ENCODE measurements at places on chromosomes 1 and 21.
A peak's percentile ranks its signal among the peaks of the same experiment; 100 is the strongest.

DNA sequence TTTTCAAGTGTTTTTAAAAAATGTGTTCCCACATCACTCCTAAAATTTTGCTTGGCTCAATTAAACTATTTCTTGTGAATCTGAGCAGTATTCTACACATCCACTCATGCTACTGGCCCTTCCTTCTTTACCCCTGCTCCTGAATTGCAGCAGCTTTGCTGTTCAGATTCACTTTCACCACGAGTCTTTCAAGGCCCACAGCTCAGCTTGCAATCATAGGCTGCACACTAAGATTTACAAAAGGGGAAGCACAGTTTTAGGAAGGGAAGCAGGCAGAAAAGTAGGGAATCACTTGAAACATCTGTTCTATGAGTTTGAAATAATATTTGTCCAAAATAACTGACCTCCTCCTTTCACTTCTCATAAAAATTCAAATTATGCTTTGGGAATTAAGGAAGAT, 70.9 kb upstream of the EDEM3 start:
- DNase-seq = no peak

DNA sequence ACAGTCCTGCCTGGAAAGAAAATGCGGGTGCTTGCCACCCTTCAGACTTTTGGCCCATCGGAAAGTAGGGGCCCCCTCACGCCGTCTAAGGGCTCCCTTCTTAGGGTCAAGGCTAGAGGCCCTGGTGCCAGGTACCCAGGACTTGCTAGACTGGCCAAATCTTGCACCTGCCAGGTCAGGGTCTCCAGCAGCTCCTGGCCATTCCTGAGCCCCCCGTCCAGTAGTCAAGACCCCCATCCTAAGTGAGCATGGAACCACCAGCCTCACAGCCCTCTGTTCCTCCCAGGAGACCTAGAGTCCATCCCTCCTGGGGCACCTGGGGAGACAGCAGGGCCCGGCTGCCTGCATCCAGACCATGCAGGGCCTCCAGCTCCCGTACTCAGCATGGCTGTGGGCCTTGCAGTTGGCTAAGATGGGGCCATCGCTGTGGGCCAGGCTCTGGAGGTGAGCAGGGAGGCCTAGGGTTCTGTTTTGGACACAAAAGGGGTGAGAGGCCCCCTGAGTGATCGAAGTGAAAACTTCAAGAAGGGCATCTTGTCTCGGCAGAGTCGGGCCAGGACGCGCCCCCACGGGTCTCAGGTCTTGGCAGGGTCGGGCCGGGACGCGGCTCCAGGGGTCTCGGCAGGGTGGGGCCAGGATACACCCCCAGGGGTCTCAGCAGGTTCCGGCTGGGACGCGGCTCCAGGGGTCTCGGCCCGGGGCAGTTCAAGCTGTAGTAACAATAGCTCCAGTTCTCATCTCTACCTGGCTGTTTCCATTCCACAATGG, 5.9 kb downstream of the FNDC10 start:
- no peak for DNase-seq

GRCh38 chr1:214400131-214400530, 119.2 kb downstream of the SMYD2 start:
- DNase-seq = no peak

- no peak for DNase-seq
These were observed 10.7 kb downstream of the NEGR1 start for GRCh38 chr1:72271555-72272085.

DNA sequence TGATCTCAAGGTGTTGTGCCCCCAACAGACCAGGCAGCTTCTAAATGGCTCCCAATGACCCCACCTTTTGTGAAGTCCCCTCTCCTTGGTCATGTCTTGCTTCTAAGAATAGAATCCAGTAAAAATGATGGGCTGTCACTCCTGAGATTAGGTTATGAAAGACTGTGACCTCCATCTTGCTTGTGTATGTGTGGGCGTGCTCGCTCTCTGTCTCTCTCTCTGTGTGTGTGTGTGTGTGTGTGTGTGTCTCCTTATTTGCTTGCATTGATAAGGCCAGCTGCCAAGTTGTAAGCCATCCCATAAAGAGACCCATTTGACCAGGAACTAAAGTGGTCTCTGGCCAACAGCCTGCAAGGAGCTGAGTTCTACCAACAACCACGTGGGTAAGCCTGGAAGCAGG, 22.9 kb upstream of the TMEM51 start:
- DNase-seq = no peak

DNA sequence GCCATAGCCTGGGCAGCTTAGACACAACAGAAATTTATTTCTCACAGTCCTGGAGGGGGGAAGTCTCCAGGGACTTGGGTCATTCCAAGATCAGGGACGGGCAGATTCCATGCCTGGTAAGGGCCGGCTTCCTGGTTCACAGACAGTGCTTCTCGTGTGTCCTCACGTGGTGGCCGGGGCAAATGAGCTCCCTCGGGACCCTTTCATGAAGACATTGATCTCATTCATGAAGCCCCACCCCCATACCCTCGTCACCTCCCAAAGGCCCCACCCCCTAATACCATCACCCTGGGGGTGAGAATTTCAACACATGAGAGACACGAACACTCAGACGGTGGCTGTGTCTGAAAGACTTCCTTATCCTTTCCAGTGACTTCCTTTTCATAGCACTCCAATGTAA, 51.5 kb downstream of the ACOT7 start:
- DNase-seq = no peak

GRCh38 chr21:39022863-39023693, 160.2 kb downstream of the PSMG1 start:
- DNase-seq = no peak

DNA sequence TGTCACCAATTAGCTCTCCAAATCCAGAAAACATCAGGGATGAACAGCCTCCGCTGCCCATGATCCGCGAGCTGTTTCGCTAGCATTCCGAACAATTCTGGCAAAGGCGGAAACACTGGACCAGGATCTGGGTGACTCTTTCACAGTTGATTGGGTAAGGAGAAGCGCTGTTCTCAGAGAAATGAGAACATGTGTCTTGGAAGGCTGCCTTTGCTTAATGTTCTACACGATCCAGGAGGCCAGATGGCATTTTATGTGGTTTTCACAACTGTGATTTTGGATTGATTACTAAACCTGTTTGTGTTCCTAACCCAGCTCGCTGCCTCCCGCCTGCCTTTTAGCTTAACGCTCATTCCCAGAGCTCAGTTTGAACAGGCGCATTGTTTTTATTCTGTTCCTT, 144.0 kb downstream of the KIF26B start:
- DNase-seq = peak; percentile 55

DNA sequence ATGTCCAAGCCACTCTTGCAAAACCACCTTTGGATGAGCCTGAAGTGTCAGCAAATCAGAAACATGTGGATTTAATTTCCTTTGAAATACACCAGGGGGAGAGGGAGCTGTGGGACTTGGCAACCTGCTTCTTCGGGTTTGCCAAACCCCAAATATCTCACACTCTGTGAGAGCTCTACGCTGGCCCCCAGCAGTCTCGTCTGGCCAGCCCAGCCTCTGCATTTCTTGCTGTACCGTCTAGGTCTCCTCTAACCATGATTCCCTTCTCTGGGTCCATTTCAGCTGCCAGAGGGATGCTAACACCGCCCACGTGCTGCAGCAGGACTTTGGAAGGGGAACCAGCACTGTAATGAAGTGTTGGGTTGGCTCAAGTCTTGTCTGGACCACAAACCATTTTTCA, 114.6 kb downstream of the MRPS6 start:
- DNase-seq = peak; percentile 67

- DNase-seq = no peak
These were observed 526.9 kb downstream of the NEGR1 start for GRCh38 chr1:71755441-71755840.

DNA sequence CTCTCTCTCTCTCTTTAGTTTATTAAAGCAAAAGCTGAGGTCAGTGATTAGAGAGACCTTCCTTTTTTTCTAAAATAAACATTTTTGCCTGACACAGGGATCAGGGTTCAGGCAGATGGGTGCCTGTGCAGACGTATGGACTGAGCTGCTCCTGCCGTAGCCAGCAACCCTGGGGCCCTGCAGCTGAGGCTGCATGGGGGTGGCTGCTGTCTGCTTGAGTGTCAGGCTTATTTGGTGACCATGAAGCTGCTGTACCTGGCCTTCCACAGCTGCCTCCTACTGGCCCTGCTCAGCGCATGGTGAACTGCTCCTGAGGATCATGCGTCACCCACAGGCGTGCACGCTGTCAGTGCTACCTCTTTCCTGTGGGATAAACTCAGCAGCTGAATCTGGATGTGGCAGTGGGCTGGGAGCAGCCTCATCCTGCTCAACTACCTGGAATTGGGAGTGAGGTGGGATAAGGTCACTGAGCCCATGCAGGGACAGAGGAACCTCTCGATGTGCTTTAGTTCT, 35.1 kb downstream of the GNG4 start:
- DNase-seq = no peak

DNA sequence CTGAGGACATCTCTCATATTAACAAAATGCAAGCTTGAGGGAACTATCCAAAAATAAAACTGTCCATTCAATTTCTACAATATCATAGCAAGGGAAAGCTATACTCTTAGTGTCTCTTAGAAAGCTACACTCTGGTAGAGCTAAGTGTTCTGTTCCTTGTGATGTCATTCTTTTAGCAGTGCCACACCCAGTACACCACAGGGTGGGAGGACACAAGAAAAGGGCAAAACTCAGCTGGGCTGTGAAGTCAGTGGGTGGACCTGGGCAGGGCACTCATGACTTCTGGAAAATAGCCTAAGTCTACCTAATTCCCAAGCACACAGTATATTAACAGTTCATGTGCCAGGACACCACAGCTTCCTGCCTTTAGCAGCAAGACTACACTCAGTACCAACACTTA, 42.2 kb upstream of the TNFSF4 start:
- DNase-seq = no peak

DNA sequence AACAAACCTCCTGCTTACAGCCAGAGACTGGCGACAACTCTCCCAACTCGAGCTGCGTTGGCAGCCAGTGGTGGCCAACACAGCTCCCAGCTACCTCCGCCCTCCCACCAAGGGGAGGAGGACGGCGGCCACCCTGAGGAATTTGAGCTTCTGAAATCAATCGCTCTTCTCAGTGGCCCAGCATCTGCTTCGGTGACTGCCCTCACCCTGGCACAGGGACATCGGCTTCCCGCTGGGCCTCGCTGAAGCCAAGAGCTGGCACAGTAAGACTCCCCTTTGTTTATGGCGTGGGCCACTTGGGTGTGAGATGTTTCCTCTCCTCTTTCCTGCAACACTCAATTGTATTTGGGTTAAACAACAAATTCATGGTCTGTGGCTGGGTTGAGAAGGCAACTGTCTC, 136.2 kb downstream of the ZBTB18 start:
- DNase-seq = no peak

GRCh38 chr1:162732566-162733335, 57.8 kb upstream of the HSD17B7 start:
- DNase-seq = no peak

DNA sequence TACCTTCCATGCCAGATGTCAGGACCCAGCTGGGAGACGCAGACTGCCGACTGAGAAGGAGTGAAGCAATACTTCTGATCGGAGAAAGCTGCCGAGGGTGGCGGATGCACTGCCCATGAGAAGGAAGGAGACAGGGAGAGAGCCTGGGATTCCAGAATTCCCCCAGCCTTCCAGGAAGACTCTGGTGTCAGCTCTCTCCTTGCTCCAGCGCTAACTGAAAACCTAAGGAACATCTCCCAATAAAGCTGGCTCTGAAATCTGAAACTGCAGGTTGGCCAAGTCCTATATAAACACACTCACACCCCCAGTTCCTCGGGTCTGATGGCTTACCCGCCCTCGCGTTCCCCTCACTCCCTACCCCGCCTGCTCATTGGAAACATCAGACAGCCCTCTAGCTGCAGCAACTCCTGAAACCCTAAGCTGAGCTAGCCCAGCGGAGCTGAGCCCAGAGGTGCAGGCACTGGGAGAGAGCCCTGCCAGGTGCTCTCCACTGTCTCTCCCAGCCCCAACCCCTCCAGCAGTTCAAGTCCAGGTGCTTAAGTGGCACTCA, 52.3 kb downstream of the PLEKHA6 start:
- no peak for DNase-seq

DNA sequence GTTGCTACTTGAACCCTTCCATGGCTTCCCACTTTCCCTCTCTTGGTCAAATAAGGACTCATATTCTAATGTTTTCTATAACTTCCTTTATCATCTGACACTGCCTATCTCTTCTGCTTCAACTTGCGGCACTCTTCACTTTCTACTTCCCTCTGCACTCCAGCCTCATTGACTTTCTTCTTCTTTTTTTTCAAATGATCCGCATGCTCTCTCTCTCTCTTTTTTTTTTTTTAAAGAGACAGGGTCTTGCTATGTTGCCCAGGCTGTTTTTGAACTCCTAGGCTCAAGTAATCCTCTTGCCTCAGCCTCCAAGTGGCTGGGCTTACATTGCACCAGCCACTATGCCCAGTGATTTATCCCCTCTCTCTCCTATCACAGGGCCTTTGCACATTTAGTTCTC, 7.3 kb upstream of the IL10 start:
- no peak for DNase-seq

GRCh38 chr1:25985171-25985570, 12.7 kb downstream of the PAFAH2 start:
- DNase-seq = no peak

DNA sequence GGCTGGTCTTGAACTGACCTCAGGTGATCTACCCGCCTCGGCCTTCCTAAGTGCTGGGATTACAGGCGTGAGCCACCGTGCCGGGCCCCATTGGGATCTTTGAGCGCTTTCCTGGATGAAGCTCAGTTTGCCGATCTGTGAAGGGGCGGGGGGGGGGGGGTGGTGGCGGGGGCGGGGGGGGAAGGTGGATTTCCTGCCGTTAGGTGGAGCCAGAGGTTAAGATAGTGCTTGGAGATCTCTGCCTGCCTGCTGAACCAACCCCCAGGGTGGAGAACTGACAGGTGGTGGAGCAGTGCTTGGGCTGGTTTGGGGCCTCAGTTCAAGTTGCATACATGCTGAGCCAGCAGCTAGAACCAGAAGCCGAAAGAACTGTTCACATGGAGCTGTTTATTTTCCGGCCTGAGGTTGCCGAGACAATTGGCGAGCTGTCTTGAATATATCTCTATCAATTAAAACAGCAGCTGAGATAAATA, 1.7 kb downstream of the TMCC2 start:
- DNase-seq = no peak

DNA sequence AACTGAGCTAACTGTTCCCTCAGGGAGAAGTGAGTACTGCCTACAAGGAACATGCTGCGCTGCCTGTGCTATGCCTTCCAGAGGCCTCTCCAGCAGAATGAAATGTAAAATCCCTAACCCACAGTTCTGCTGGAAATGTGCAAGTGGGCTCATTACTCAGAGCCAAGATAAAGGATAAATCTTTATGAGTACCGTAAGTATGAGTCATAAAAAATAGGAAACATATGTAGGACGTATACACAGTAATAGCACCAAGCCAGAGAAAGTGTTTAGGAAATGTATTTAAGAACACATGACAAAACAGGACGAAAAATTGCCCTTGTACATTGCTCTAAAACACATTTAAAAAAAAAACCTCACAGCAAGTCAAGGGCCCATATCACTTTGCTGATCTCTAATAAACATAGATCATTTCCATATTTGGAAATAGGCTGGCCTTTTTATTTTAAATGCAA, 104.6 kb downstream of the TGFBR3 start:
- DNase-seq = peak; percentile 74

GRCh38 chr1:169949139-169949538, 55.4 kb upstream of the SCYL3 start:
- DNase-seq = no peak
